ENCODE measurements at places on chromosomes 3 and 15.

- no peak for DNase-seq
These were observed 265.0 kb downstream of the EPHA3 start for GRCh38 chr3:89372456-89372855.

DNA sequence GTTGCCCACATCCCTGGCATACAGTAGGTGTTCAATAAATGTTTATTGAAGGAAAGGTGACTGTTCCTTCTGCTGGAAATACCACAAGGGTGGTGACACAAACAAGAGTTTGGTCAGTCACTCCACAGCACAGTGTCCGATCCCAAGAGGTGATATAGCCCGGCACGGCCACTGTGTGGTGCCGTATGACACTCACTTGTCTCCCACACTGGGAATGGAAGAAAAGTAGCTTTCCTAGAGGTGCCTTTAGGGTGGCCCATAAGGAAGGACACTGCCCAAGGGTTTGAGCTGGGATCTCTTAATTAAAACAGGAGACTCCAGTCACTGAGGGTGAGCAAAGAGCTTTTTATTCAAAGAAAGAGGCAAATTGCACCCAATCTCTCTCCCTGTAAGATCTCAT lies 40.5 kb downstream of the TGM4 start:
- DNase-seq, result no peak

DNA sequence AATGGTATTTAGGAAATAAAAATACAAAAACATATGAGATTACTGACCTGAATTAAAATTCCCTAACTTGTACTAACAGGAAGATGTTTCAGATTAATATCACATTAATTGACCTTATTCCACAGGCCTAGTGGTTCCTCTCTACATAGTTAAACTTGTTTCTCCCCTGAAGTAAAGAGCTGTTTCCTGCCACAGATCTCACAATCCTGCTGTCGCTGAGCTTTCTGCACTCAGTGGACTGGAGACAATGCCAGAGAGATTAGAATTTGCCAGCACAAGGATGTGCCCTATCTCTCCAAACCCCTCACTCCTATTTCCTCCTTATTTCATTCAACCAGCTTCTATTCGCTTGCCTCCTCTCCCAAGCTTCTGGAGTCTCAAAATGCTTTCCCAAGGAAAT lies 130.6 kb downstream of the CTNNB1 start:
- DNase-seq, result no peak

GRCh38 chr3:136804141-136804540 lies 14.8 kb upstream of the SLC35G2 start:
- no peak for DNase-seq

DNA sequence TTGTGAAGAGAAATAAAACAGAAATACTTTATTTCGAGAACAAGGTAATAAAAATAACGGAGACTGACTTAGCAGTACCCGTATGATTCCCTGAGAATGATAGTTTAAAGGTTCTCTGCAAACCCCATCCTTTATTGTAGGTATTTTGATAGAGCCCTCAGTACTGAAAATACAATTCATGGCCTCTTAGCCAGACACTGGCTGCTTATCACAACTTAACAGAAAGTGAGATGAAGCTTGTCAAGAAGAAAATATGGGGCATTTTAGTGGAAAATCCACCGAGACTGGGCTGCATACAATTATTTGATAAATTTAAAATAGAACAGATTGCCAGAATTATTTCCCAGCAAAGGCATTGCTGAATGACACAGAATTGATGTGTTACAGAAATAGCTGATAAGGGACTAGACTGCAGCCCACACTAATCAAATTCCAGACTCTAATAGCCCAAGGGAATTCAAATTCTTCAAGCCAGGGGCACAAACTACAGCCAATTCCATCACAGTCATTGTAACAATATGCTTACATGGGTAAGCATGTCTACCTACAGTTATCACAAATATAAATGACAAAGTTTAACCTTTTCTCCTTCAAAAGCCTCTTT lies 521.9 kb downstream of the PLOD2 start:
- DNase-seq, result no peak

- no peak for DNase-seq
These were observed 369.1 kb downstream of the RORA start for GRCh38 chr15:60859996-60860494.

- no peak for DNase-seq
These were observed 40.3 kb downstream of the FSTL1 start for GRCh38 chr3:120410541-120410940.

DNA sequence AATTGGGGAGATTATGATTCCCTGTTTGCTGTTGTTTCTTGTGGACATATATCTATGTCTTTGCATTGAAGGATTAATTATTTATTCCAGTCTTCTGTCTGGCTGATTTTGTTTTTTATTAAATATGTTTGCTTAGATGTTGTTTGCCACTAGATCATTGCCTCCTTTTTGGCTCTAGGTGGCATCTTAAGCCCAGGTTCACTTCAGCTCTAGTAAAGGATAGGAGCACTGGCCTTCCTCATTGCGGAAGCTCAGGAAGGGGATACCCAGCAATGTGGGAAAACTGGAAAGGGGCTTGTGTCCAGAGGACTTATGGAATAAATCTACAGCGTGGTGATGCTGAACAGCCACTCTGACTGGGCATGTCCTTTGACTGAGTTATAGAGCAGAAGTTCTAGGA lies 821.6 kb downstream of the PDCD6IP start:
- no peak for DNase-seq

DNA sequence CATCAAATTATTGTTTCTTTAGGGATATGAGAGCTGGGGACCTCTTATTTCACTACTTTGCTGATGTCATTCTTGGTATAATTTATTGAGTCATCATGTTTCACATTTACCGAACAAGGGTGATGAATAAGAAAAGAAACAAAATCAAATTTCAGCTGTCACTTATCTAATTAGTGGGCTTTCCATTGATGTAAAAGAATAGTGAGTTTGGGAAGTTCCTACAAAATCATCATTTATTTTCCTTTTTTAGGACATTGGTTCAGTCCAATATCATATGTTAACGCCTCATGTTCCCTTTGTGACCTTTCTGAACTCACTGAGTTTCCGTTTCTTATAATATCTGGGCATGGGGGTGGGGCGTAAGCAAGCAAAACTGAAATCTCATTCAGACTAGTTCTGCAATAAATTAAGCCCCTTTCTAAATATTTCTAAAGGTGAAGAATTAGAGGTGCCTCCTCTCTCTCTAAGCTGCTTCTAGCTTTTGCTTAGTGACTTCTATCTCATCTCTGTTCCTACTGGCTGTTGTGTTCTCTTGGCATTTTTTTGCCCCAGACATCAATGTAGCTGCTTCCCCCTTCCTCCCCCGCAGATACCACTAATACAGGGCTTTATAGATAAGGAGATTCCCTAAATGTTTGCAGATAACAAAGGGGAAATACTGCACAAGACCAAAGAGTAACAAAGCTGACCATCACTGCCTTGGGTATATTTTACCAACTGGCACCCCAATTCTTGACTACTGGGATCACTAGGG lies 238.0 kb upstream of the CTNNB1 start:
- DNase-seq, result no peak

DNA sequence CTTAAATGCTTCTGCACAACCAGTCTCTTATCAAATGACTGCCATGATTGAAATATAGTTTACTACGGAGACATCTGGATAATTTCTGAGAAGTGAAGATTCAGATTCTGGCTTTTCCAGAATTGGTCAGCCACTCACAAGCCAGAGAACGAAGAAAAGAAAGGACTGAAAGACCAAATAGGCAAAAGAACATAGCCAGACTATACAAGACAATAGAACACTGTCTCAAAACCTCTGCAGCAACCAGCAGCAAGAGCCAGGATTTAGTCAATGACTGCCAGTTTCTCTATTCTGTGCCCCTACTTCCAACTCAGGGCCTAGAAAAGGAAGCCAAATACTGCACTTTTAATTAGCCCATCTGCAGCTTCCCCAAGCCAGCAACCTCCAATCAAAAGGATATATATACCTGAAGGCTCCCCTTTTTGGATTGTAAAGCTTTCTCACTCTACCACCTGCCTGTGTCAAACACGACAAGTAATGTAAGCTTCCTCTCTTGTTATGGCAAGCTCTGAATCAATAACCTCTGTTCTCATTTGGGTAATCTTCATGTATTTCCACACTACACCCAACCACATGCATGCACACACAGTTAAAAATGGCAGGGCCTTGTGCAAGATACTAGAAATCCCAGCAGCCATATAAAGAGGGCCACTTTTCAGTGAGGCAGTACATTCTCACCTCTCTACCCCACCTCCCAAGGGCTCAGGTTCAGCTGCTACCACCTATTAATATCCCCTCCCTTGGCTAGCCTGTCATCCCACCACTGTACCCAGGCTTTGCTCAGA lies 97.1 kb downstream of the ERC2 start:
- DNase-seq, result no peak

DNA sequence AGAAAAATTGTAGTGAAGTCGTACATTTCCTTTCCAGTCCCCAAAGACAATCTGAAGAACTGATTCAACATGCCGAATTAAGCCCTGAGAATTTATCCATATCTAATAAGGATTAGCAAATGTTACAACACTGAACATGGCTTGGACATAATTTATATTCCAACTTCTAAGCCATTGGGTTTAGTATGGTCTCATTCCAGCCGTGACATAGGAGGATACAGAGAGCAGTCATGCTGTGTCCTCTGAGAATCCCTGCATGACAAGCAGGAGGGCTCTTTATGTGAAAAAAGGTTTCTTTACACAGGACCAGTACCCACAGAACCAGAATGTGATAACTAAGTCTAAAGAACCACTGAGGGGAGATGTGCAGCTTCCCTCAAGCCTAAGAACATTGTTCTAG lies 231.9 kb upstream of the WNT5A start:
- no peak for DNase-seq

DNA sequence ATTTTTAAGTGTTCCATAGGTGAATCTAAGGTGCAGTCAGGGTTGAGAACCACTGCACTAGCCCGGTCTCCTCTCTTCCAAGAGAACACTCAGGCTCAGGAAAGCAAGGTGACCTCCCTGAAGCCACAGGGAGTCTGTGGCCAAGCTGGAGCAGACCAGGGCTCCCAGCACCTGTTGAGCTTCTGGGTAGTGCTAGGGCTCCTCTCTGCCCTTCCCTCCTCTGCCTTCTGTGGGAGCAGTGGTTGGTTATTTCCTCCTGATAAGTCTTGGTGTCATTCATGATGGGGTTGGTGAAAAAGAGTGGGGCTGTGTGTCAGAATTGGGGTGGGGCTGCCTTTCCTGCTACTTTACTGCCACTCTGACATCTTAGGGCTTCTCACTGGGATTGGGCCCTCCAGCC lies 163.1 kb upstream of the UMPS start:
- DNase-seq, result no peak

DNA sequence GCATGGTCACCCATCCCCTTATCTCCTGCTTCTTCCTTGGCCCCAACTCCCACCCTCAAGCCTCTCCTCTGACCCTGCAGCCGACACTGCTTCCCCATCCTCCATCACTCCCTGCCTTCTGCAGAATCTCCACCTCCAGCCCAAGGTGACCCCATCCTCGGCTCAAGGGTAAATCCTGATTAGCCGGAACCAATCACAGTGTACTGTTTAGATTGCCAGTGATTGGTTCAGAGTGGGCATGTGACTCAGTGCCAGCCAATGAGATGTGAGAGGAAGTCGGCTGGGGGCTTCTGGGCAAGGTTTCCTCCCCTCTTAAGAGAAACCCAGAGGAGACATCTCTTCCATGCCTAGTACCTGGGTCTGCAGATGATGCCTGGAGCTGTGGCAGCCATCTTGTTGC lies 10.3 kb downstream of the CACNA2D2 start:
- no peak for DNase-seq

DNA sequence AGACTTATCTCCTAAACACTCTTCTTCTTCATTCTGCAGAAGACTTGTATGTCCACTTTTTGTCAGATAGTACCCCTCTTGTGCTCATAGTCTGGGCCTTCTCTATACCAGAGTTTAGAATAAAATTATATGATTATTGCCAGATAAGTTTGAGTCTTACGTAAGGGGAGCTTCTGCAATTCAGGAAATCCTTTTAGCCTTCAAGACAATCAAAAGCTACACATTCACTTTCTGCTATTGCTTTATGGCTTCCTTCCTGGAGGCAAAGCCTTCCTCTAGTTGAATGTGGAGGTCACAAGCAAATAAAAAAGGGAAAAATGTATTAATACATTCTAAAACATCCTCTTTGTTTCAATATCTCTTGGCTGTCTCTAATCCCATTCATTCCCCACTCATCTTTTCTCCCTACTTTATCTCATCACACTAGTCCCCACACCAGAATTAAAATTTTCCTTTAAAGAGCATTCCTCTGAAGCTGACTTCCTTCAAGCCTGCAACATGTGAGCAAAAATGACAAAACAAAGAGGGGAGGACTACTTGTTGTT lies 186.8 kb downstream of the CPNE4 start:
- no peak for DNase-seq

DNA sequence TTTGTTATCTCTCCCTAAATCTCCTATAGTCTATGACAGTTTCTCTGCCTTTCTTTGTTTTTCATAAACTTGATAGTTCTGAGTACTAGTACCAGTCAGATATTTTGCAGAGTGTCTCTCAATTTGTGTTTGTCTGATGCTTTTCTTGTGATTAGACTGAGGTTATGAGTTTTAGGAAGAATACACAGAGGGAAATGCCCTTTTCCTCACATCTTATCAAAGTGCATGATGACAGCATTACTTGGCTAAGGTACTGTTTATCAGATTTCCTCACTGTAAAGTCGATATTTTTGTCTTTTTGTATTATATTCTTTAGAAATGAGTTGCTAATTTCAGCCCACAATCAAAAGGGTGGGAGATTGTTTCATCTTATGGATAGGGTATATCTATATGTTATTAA lies 45.6 kb downstream of the GLCE start:
- no peak for DNase-seq

- no peak for DNase-seq
These were observed 1.8 kb upstream of the LSG1 start for GRCh38 chr3:194673761-194674160.

GRCh38 chr3:182413061-182413460 lies 380.2 kb upstream of the ATP11B start:
- no peak for DNase-seq

GRCh38 chr15:78174401-78174800 lies 25.2 kb downstream of the IDH3A start:
- DNase-seq, result no peak

GRCh38 chr3:54547051-54547450 lies 380.8 kb downstream of the LRTM1 start:
- DNase-seq, result no peak

- no peak for DNase-seq
These were observed 428.7 kb upstream of the EPHA3 start for GRCh38 chr3:88678747-88679146.

DNA sequence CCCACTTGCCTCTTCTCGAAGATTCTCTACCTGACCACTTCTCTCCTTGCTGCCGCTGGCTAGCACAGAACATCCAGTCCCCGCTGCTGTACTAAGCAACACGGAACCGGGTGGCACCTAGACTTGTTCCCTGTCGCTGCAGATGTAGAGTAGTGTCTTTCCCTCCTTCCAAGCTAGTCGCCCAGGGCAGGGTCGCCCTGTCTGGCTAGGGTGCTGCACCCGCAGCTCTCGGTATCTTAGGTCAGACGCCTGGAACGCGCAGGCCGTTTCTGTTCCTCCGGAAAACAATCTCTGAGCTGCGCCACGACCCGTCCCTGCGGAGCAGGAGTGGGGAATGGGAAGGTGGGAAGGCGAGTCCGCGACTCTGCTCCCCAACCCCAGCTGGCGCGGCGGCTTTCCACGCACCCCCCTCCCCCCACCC lies 758 bp upstream of the SNX33 start:
- DNase-seq, result no peak

- DNase-seq, result no peak
These were observed 162.8 kb downstream of the SMAD6 start for GRCh38 chr15:66864871-66865281.
